ENCODE measurements at places on chromosomes 5 and 9.
A peak's percentile ranks its signal among the peaks of the same experiment; 100 is the strongest.

GRCh38 chr5:31738199-31738598, 99.3 kb downstream of the PDZD2 start:
- no peak for DNase-seq

- no peak for DNase-seq
Measured at GRCh38 chr5:95799191-95799835, 23.2 kb downstream of the GLRX start.

DNA sequence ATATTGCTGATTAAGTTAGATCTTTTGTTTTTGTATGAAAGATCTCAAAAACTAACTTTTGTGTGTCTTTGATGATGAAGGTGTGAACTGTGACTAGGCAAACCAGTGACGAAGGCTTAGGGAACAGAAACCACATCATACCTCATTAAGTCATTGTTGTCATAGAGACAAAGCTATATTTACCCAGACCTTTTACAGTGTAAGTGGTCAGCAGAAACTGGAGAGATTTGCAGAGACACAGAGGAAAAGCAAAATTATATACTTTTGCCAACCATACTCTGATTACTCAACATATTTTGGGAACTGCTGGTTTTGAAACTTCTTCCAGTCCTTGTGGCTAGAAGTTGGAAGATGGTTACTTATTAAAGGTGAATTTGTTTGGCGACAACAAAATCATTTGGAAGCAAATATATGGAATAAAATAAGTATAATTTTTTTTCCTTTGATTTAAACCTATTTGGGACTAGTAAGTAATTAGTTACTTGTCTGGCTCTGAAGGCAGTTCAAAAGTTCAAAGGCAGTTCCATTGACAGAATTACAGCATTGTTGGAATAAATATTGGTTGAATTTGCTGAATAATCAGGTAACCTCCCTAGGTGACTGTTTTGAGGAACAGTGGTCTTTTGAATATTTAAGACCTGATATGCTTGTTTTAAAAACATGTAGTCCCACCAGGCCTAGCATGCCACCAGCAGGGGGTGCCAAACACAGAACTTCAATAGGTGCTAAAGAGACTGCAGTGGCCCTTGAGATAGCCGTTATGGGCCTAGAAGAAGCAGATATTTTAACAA, 103.8 kb downstream of the RPS23 start:
- peak; percentile 73 for DNase-seq

- DNase-seq = no peak
Measured at GRCh38 chr5:59099270-59099994, 516.6 kb downstream of the RAB3C start.

DNA sequence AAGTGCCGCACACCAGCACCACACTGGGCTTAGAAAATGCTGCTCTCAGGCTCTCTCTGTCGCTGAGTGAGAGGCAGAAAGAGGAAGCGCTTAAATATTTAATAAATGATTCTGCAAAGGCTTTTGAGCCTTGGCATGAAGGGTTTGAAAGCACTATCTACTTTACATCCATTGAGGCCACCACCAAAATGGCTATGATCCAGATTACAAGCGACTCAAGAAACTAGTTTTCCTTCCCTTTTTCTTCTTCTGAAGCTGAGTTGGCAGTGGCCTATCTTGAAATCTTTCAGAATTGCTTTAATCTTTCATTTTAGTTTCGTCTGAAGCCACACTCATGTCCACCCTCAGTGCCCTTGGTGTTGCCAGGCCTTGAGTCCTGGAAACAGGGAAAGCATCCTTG, 59.5 kb downstream of the EBF1 start:
- DNase-seq = no peak

DNA sequence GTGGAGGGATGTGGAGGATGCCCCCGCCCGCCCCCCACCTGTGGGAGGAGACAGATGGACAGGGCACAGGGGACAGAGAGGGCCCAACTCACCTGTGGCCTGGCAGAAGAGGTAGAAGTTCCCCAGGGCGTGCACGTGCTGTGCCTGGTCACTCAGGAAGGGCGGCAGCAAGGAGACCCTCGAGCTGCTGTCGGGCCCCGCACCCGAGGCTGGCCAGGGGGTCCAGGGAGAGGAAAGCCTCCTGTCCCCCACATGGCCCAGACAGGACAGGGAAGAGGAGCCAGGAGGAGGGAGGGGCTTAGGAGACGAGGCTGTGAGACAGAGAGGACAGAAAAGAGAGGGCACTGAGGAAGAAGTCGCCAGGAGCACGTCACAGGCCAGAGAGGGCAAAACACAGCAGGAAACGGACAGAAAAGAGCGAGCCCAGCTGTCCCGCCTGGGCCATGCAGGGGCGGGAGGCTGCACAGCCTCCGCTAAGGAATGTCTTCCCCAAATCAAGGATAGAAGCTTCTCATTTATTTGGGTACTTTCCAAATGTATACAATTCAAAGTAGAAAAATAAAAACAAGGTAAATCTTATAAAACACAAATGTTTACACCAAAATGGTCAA, 58.5 kb downstream of the SECISBP2 start:
- no peak for DNase-seq

DNA sequence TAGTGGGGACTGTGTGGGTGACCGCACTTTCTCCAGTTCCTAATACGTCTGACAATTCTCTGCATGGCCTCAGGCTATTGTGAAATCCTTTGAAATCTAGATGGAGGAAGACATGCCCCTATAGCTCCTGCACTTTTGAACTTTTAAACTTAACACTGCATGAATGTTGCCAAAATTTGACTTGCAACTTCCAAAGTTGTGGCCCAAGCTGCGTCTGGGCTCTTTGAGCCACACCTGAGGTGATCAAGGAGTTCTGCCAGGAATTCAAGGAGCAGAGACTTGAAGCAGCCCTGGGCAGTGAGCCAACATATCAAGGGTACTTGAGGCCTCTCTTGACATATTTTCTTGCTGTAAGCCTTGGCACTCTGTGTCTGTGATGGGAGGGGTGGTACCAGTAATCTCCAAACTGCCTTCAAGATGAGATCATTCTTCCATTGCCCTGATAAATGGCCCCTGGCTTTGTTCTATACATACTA, 1336.1 kb upstream of the CDH9 start:
- DNase-seq = peak; percentile 83

GRCh38 chr9:32554107-32554506, 1.7 kb upstream of the TOPORS start:
- DNase-seq = no peak

DNA sequence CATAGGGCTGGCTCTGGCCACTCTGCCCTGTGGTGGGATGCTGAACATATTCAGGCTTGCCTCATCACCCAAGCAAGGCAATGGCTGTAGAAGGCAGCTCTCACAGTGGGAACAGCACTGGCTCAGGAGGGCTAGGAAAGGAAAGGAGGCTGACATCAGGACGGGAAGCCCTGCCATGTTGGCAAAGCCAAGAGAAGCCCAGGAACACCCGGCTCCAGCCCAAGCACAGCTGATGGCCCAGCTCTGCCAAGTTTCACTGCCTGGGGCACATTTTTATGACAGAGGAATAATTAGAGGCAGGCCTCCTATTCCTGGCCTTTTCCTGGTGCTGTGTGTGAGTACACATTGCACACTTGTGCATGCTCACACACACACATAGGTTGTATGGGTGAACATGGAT, 163.6 kb upstream of the SMIM23 start:
- peak; percentile 50 for DNase-seq

GRCh38 chr5:74717596-74717995, 32.6 kb downstream of the HEXB start:
- no peak for DNase-seq

GRCh38 chr5:138536215-138536614, 6.8 kb downstream of the ETF1 start:
- no peak for DNase-seq

DNA sequence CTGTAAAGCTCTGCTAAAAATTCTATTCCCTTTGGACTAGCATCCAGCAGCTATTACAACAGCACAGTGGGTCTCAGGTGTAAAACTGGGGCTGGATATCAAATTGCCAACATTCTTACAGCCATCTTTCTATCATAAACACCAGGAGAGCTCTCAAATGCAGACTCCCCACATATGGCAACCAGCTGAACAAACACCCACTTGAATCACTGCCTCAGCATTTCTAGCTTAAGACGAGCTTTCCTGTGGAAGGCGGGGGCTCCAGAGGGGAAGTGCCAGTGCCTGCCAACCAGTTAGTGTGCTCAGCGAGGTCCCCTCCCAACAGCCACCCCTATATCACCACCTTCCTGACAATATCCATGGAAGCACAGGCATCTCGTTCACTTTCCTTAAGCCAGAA, 62.2 kb downstream of the IPPK start:
- no peak for DNase-seq

DNA sequence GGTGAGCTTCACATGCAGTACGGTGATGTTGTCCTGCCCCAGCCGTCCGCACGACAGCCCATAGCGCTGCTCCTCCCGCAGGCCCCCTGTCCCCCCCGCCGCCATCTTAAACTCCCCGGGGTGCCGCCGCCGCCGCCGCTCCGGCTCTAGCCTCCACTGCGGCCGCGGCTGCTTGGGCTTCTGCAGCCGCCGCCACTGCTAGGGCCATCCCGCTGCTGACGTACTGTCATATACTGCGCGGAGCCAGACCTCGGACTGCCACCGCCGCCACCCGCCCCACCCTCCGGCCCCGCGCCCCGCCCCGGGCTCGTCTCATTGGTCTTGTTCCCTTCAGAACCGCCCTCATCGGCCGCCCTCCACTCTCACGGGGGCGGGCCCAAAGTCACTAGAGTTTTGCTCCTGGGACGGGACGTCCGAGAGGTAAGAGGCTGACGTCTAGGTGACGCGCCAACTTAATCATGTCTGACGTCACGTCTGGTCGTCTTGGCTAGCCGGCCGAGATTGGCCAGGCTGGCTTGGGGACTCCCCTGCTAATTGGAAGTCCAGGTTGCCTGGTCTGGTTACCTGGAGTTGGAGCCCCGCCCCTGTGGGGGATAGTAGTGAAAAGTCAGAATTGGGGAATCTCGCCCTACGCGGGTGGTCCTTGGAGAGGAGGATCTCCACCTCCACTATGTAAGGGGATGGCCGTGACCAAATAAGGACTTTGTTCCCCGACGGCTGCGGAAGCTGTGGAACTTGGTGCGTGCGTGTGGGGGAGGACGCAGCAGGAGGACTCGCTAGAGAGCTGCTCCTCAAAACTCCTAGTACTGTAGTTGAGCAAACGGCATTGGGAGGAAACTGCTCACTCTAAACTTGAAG, at the start of gene ELL2:
Gene ELL2, minus strand, starts transcription at position 235 of the 858 bp plus-strand sequence. Its CDS starts 130 bp downstream, at position 105.
- peak; percentile 100 for DNase-seq

DNA sequence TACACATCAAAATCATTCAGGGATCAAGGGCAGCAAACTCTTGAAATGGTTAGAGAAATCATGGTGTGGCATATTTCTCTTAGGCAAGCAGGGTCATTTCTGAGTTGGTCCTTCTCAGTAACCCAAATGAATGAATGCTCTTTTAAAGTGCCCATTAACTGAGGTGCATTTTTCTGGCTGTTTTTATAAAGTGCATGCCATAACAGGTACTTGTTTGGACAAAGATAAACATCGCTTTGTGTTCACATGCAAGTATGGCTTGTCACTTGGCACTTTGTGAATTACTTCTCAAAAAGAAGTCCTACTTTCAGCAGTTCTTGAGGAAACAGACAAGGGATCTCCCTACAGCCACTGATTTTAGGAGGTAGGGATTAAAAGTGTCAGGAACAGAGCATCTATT, 64.8 kb upstream of the IFNE start:
- DNase-seq = no peak

DNA sequence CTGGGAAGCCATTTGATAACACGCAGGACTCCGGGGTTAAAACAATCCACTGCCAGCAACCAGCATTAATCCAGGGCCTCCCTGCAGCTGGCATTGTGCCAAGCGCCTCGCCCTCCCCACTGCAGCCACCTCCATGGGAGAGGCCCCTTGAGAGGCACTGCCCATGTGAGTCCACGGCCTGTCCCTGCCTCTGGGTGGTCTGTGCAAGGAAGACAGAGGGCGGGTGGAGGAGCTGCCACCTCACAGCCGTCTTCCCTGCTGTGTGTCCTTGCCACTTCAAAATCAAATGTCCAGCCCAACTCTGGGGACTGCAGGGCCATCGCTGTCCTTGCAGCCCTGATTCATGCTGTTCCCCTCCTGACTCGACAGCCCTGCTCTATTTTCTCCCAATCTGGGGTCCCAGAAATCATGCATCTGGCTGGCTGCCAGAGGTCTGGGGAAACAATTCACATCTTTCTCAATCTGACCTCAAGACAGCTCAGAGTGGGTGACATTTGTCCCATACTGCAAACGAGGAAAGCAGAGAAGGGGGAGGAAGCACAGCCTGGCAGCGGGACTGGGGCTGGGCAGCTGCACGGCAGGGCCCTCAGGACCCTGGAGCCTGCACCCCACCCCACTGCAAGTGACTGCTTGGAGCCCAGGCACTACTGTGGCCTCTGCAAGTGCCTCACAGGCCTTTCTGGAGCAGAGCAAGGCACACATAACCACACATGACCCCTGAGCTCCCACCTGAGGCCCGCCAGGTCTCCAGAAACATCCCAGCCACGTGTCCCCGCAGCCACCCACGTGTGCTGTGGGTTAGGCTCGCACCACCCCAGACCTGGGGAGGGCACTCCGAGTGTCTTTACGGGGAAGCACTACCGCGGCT, 15.7 kb downstream of the BRD3OS start:
- no peak for DNase-seq

DNA sequence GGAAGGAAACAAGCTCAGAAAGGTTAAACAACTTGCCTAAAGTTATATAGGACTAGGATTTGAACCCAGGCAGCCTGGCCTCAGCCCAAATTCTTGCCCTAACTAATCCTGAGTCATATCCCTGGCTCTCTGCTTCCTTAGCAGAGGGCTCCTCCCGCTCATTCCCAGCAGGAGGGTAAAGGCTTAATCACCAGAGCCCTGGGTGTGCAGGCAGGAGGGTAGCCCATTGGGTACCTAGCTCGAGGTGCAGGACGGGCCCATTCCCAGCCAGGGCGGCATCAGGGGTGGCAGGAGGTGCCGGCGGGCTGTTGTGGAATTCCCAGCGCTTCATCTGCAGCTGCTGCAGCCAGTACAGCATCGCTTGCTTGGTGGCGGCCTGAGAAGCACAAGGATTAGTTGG, 3.9 kb downstream of the TBC1D2 start:
- no peak for DNase-seq

DNA sequence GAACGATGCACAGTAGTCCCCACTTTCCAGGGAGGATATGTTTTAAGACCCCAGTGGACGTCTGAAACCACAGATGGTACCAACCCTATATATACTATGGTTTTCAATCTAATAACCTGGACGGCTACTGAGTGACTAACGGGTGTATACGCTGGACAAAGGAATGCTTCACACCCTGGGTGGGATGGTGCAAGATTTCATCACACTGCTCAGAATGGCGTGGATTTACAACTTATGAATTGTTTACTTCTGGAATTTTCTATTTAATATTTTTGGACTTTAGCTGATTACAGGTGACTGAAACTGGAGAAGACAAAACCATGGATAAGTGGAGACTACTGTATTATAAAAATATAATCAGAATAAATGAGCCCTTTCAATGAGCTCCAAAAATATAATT, 147.6 kb upstream of the TRIM32 start:
- DNase-seq = no peak

DNA sequence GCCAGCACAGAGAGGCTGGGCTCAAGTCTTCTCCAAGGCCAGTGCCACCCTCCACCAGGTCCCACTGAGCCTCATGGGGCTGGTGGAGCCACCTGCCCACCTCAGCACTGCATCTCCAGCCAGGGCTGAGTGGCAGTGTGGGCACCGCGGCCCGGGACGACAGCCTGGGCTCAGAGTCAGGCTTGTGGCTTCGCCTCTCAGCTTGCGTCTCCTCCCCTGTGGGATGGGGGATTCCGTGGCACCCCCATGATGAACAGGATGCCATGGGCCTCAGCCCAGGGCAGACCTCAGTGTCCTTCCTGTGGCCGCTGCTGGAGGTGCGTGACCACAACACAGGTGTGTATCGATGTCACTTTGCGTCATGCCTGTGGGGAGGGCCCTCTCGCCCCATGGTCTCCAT, 136.4 kb upstream of the PPP1R26 start:
- DNase-seq = no peak

Data from islet precursor cell (in vitro differentiated cells).